Activated B cell treated with CpG ODN at 0.5 μM for 24 hours (primary cell): ENCODE measurements at places on chromosomes 1 and 21. TPM values are rescaled to one million over a fixed set of nuclear protein-coding genes. Genes with fewer than 3 reads are reported as not detected.

TMOD4 gene
- total RNA-seq: 3.8 and 4.4 TPM in 2 replicates

DNA sequence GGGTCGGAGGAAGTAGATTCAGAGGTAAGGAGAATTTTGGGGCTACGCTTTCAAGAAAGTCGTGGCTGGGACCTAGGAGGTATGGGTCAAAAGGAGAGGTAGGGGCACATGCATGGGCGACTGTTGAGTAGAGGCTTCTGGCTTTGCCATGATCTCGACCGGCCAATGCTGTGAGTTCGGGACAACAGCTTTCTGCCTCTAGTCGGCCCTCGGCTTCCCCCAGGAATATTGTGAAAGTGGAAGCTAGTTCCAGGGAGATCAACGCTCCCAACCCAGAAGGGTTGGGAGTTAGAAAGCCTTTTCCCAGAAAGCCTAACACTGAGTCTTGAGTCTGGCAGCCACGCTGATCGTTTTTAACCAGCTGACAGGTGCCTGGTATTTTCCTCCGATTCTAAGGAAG, 69.0 kb downstream of the ZNF678 start:
- no peak for DNase-seq

- no peak for DNase-seq
Measured at GRCh38 chr1:235513495-235514366, 9.5 kb upstream of the B3GALNT2 start.

DNA sequence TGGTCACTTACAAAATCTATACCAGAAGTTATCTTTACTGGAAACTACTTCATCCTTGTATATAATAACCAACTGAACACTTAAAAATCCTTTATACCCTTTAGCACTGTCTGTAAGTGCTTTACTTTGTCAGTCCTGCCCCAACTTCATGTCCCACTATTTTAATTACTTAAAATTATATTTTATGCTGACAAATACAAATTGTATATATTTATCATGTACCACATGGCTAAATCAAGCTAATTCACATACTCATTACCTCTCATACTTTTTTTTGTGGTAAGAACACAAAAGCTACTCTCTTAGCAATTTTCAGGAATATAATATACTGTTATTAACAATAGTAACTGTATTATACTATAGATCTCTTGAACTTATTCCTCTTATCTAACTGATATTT, 63.0 kb downstream of the EVI5 start:
- no peak for DNase-seq
